ENCODE measurements at places on chromosomes 3 and 15.

- DNase-seq: no peak
Measured at GRCh38 chr15:78996894-78997275, 52.0 kb upstream of the CTSH start.

GRCh38 chr3:15324379-15324808 lies 8.0 kb downstream of the SH3BP5 start:
- no peak for DNase-seq

DNA sequence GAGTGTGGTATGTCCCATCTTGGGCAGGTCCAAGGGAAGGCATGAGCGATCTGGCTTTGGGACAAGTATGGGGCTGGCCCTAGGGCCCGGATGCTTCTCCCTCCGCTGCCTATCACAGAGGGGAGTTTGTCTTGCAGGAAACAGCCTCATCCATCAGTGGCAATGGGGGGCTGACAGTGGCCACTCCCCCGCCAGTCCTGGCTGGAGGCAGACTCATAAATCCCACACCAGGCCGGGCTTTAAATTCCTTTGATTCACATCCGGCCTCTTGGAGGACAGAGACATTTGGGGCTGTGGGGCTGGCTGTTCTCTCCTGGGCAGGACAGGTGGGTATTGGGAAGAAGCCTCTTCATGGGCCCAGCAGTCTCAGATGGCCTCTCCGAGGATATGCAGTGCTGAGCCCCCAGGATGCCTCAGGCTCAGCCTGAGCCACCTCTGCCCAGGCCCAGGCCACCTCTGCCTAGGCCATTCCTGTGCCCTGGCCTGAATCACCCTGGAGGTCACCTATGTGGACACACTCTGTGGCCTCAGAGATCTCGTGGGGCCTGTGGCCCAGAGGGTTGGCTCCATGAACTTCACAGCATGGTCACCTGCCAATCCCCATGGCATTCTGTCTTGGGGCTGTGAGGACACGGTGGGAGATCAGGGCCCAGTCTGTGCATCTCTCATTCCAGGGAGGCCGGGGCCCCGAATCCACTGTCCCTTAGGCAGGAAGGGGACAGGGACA lies 84.2 kb upstream of the GOLGA6L4 start:
- no peak for DNase-seq

GRCh38 chr3:14488286-14489041 lies 51.7 kb downstream of the GRIP2 start:
- DNase-seq: no peak

DNA sequence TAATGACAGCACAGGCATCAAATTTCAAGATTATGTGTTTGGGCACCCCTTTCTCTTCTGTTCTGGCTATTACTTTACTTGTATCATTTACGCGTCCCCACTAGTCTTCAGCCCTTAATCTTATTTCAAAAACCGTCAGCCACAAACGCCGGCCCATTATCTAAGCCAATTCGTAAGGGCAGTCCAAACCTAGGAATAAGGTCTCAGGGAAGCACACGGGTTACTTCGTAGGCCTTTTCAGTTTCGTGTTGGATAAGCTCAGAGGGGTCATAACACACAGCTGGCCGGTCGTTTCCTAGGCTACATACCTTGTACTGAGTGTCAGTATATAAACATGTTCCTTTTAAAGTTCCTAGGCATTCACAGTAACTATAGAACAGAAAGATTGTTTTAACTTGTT lies 5.1 kb upstream of the DNAAF4 start:
- DNase-seq: no peak

DNA sequence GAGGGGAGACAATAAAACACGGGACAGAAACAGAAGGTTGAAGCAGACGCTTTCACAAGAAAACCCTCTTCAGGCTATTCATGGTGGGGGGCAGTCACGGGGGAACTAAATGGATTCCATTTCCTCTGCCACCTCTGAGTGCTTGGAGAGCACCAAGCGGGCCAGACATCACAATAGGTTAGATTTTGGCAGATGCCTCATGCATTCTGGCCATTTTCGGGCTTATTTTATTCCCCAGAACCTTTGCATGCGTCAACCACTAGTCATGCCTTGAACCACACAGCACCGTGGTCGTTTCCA lies 82.2 kb downstream of the RORA start:
- no peak for DNase-seq

DNA sequence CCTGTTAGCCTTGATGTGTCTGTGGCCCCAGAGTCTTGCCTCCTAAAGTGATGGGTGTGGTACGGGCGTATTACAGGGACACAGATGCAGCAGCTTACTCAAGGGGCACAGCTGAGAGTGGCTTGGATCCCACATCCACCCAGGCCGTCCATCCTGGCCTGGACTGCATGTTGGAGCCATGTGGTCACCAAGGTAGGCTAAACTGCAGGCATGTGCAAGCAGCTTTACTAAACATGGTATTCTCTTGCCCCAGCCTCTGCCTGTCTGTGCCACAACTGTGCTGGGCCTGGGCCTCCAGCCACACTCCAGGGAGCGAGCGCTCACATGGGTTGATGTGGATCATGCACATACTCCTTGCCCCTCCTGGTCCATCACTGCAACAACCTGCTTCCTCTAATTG lies 6.1 kb upstream of the GPR62 start:
- DNase-seq: no peak

DNA sequence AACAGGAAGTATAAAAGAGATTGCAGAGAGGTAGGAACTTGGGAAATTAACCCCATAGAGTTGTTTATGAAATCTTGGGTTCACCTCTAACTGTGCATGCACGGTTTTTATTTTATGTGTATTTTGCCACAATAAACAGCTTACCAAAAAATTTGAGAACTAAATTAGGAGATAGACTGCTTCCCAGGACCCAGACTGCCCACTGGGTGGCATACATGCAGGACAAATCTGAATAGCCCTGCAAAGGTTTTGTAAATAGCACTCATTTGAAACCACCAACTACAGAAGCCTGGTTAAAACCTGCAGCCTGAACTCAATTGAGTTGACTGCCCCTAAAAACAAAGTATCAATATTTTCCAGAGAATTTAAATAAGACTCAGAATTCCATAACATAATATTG lies 96.4 kb upstream of the SLCO2A1 start:
- DNase-seq: no peak

GRCh38 chr3:137746808-137747207 lies 17.3 kb upstream of the SOX14 start:
- no peak for DNase-seq

DNA sequence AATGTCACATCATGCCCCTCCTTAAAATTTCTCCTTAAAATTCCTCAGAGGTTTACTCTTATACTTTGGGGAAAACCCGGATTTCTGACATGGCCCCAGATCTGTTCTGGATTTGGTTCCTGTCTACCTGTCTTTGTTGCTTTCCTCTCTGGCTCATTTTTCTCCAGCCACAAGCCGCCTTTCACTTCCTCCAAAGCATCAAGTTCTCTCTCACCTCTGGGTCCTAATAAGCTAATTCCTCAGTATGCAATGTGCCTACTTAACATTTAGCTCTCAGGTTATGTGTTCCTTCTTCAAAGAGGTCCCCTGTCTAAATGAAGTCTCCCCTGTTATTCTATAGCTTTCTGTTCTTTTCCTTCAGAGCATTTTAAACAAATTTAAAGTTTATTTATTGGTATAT lies 16.1 kb downstream of the HMG20A start:
- DNase-seq: no peak

DNA sequence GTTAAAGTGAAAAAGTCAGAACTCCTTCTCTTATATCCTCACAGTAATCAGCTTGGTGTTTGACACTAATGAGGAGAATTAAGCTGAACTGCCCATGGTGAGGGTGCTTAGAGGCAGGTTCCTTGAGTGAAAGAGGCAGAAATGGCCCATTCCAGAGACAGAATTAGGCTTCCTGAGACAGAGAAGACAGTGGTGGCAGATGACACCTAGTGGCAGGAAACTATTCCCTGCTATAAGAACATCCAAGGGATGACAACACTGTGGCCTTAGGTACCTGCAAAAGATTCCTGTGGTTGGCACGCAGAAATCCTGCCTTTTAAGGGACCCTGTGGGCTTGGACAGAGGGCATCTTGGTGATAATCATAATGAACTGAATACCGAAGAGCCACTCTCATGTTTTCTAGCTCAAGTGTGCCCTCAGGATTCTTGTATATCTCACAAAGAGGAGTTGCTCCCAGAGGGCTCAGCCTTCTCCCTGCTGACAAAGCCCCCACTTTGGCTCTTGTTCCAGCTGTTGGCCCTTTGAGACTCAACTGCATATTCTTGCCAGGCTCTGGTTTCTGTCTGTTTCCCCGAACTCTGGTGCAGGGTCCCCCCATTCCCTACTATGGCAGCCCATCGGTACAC lies 56.0 kb downstream of the KBTBD12 start:
- DNase-seq: peak; percentile 61

All from small intestine (tissue), 16 donors.